ENCODE measurements at places on chromosomes 5 and 9.
A peak's percentile ranks its signal among the peaks of the same experiment; 100 is the strongest.

DNA sequence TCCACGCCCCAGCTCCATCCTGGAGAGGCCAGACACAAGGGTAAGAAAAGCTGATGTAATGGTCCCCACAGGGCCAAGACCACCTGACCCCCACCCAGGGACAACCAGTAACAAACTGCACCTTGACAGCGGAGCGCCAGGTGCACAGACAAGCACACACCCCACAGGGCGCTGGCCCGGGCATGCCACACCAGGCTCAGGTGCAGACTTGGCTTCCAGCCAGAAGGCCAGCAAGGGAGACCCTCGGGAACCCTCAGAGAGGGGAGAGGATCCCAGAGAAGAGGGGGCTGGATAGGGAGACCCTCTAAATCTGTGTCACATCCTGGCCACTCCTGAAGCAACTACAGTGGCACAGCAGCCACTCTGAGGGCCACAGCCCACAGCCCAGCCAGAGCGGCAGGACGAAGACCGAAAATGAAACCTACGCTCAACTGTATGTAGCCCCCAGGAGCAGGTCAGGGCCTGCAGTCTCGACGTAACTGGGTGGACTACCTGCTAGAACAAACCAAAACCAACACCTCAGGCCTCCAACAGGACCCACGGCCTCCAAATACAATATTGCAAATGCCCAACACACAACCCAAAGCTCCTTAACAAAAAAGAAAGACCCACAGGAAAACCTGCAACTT, 18.5 kb downstream of the CAMSAP1 start:
- no peak for DNase-seq

- no peak for DNase-seq
These were observed 3.5 kb upstream of the ZNF618 start for GRCh38 chr9:113872485-113873143.

GRCh38 chr5:1823381-1824034, 22.3 kb downstream of the NDUFS6 start:
- DNase-seq: no peak

GRCh38 chr5:96726802-96727201, 64.6 kb downstream of the CAST start:
- no peak for DNase-seq

DNA sequence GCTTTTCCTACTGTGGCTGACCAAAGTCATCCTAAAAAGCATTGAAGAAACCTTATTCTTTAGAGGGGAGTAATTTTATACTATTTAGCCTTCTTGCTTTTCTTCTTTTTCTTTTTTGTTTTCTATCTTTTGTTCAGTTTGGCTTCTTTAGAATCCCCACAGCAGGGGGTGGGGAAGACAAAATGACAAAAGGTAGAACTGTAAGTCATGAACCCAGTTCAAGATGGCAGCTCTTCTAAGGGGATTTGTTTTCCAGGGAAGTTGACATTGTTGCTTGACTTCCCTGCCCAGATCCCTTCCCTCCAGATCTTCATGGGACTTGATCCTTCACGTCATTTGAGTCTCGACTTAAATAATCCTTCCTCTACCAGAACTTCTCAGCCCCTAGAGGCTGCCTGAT, 692.4 kb upstream of the DMAC1 start:
- no peak for DNase-seq

DNA sequence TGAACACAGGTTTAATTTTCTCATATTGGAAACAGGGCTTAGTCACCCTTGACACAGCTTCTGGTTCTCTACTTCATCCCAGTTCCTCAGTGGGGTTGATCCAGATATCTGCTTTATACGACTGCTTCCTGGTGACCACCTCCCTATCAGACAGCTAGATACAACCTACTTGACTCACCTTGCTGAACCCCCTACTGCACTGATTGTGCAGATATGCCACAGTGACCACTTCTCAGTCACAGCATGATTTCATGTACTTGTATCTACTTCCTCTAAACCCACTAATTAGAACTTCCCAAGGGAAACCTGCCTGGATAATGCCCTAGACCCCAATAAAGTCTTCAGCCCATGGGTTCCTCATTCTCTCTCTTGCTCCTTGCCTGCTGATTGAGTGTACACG, 18.4 kb upstream of the RFK start:
- DNase-seq: no peak

- DNase-seq: no peak
These were observed 23.3 kb downstream of the SLC1A3 start for GRCh38 chr5:36629729-36630128.

GRCh38 chr9:19703702-19704101, 85.1 kb downstream of the SLC24A2 start:
- DNase-seq: no peak

DNA sequence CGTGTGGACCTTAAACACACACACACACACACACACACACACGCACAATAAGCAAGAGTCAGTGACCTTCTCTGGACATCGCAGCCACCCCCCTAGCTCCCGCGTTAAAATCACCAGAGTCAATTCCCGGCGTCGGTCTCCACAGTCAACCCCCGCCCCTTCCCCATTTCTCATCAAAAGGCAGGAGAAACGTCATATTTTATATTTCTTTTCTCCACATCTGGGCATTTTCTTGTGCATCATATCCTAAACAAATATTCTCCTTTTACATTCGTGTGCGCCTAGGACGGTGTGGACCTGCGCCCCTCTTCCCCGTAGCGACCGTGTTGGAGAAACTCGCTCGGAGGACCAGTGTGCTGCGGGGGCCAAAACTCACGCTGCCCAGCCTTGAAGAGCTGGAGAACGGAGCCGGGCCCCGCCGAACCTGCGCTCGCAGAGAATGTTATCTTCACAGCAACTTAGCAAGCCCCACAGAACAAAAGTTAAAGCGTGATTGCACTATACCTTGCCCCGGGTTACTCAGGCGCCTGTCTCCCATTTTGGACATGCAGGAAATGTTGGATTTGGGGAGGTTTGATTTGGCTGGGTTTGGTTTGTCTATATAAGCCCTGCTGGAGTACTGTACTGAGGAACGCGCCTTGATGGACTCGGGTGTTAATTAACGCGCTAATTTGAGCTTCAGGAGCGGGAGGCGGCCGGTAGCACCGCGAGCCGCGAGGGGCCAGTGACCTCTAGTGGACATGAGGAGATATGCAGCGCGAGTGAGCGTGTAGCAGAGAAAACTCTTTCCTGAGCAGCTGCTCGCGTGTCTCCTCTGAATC, 192.4 kb downstream of the MEF2C start:
- peak; percentile 88 for DNase-seq

DNA sequence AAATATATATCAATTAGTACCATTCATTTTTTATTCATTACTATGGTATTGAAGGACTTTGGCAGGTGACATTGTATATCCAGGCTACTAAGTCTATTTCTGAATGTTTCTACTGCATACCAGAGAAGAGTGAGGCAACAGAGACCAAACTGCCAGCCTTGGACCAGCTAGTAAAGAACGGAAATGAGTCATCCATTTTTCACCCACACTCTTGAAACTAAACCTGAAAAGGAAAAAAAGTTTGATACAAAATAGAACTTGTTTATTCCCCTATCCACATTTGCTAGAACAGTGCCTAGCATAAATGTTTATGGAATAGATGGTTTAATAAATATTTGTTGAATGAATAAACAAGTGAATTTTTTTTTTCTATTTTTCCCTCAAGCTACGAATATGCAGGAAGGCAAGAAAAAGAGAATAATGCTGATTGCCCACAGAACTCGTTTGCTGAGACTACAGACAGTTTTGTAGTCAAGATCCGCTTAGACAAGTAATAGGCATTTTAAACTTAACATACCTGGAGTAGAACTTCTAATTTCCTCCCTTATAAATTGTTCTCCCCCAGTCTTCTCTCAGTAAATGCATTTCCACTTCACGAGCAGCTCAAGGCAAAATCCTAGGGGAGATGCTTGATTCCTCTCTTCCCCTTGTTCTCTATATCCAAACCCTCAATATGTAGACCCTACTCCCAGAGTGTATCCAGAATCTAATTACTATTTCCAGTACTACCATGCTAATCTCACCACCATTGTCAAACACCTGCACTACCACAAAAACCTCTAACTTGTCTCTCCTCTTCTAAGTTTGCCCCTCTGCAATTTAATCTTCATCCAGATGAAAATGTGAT, 146.2 kb upstream of the RASA1 start:
- peak; percentile 48 for DNase-seq

- DNase-seq: no peak
These were observed 40.1 kb downstream of the PCDHGC5 start for GRCh38 chr5:141529002-141529401.

- no peak for DNase-seq
These were observed 268.8 kb downstream of the MLLT3 start for GRCh38 chr9:20353524-20353923.

DNA sequence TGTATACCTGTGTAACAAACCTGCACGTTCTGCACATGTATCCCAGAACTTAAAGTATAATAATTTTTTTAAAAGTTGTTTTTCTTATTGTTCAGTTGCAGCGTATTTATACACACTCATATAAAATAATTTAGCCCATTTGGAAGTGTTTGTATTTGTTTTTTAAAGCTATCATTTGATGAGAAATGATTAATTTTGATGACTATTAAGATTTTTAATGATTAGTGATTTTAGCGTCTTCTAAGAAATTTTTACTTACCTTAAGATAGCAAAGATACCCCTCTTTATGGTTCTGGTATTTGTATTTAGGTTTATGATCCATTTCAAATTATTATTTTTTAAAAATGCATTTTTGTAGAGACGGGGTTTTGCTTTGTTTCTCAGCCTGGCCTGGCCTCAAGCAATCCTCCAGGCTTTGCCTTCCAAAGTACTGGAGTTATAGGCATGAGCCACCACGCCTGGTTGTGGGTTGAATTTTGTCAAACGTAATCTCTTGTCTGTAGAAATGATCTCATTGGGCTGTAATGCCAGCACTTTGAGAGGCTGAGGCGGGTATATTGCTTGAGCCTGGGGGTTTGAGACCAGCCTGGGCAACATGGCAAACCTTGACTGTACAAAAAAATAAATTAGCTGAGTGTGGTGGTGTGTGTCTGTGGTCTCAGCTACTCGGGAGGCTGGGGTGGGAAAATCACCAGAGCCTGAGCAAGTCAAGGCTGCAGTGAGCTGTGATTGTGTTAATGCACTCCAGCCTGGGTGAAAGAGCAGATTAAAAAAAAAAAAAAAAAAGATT, 26.9 kb downstream of the CSNK1G3 start:
- no peak for DNase-seq

- DNase-seq: no peak
These were observed 440.0 kb upstream of the MPDZ start for GRCh38 chr9:13719446-13719845.

- no peak for DNase-seq
These were observed 50.0 kb downstream of the PTPRD start for GRCh38 chr9:10562581-10563343.
